ENCODE measurements at places on chromosomes 1 and 21. TPM values are rescaled to one million over a fixed set of nuclear protein-coding genes. Genes with fewer than 3 reads are reported as not detected.

- DNase-seq: no peak
Observed at GRCh38 chr21:35420656-35421055, 371.6 kb upstream of the RUNX1 start.

DNA sequence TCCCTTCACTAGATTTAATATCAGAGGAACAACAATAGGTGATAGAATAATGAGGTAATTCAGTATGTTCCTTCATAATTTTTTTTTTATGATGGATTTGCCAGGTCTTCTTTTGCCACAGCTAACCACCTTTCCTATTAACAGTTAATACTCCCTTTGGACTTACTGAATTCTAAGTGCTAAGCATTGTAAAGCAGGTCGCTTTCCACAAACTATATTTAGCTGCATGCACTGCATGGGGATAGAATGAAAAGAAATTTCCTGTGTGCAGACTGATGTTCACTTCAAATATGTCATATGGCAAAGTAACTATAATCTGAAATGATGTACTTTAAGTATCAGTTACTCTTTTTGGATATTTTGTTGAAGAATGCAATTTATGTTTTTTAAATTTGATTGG lies 85.8 kb downstream of the GPR161 start:
- no peak for DNase-seq

DNA sequence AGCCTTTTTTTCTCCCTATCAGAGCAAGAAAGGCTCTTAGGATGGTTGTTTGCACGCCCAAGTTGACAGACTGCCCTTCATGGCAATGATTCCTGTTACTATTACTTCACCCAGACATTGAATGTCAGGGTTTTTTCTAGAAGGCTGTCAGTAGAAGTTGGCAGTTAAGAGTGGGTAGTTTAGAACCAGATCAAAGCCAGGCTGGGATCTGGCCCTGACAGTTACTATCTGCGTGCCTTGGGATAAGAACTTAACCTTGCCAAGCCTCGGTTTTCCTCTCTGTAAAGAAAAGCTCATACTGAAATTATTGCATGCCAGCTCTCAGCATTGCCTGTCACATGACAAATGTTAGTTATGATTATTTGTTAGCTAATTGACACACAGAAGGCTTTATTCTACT lies 58.7 kb upstream of the PPP2R5A start:
- DNase-seq: no peak

The TGFB2 gene
- total RNA-seq: 0.94 TPM

The HMCN1 gene
- 0.85 TPM for total RNA-seq

DNA sequence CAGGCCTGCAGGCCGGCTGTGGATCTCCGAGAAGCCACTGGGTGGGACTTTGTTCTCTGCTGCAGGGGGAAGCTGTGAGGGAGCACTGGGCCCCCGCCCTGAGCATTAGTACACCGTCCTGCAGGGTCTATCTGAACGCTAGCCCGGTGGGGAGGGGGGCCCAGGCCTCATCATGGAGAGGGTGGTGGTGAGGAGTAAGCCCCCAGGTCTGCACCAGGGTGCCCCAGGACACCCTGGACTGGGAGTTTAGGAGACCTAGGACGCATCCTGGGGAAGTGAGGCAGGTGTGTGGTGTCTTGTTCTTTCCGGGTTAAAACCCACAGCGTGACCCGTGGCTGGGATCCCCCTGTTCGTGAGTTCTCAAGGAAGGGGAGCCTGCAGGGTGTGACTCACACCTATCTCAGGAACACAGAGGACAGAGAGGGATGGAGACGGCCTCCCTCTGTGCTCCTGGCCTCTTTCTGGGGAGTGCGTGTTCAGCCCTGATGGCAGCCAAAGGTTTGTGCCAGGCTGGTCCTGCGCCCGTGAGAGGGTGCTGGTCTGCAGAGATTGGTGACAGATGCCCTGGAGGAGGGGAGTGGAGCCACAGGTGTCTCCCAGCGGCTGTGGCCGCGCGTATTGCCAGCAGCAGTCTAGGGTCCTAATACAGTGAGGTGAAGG lies 44.8 kb downstream of the AGPAT3 start:
- DNase-seq: no peak

GRCh38 chr1:117128323-117129079 lies 7.0 kb upstream of the TRIM45 start:
- peak; percentile 60 for DNase-seq

The RPTN gene
- total RNA-seq: 0.09 TPM

GRCh38 chr1:113534875-113535274 lies 144.6 kb downstream of the MAGI3 start:
- DNase-seq: no peak

DNA sequence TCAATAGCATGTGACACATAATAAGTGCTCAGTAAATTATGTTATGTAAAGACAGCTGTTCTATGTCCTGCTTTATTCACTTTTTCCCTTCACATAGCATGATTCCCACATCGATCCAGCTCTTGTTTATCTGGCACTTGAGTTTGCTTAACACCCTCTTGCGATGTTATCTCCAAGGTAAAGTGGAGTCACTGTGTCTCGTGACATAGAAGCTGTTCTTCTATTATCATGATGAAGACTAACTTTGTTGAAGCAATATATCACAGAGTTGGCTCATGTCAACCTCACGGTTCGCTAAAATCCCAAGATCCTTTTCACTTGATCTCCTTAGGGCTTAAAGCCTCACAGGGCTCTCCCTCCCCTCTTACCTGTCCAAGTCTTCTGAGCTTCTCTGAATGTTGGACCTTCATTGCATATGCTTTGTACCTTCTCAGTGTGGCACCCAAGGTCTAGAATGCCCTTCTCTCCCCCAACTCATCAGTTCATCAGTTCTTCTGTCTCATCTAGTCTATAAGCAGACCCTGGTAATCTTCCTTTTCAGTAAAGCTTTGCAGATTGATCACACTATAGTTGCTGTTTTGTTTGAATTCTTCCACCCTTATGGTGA lies 38.0 kb downstream of the PLXNA2 start:
- DNase-seq: no peak

- DNase-seq: no peak
Observed at GRCh38 chr1:161707503-161707902, 474 bp downstream of the FCRLA start.

DNA sequence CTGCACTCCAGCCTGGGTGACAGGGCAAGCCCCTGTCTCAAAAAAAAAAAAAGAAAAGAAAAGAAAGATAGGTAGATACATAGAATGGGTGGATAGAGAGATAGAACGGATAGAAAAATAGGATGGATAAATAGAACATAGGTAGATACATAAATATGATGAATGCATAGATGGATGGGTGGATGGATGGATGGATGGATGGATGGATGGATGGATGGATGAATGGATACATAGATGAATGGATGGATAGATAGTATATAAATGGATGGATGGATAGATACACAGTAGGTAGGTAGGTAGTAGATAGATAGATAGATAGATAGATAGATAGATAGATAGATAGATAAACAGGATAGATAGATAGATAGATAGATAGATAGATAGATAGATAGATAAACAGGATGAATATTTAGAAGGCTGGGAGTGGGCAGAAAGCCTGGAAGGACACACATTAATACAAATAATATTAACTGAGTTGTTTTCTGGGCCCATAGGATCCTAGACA lies 87.0 kb downstream of the PDE9A start:
- no peak for DNase-seq

DNA sequence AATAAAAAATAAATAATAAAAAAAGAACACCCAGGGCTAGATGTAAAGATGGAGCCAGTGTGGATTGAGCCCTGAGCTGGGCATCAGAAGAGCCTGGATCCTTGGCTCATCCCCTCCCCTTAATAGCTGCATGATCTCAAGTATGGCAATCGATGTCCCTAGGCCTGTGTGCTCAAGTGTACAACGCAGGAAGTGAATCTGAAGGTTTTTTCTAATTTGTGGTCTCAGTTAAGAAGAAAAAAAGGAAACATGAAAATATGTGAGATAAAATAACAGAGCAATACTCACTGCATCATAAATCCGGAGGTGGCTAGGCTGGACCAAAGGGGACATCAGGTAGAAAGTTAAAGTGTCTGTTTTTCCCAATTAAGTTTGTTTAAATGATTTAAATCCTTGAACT lies 47.3 kb upstream of the SLC44A3 start:
- DNase-seq: no peak

GRCh38 chr1:204341380-204341779 lies 18.3 kb downstream of the PLEKHA6 start:
- no peak for DNase-seq

DNA sequence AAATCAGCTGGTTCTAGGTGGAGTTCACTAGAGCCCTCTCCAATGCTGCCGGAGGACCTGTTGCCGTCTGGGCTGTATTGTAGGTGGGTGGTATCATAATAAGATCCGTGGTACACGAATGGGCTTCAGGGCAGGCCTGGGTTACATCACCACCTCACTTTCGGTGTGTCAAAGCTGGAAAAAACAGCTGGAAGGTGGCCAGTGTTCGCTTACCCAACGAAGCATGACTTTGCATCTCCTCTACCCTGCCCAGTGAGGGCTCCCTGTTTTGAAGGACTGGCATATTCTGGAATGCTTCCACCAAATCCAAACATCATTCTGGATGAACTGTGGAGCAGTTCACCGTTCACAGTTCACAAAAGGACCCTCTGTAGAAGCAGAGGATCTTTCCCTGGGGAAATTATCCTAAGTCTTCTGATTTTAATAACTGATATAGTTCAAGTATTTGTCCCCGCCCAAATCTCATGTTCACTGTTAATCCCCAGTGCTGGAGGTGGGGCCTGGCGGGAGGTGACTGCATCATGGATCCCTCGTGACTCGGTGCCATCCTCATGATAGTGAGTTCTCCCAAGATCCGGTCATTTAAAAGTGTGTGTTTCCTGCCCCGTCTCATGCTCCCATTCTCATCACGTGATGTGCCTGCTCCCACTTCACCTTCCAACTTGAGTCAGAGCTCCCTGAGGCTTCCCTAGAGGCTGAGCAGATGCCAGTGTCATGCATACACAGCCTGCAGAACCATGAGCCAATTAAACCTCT lies 429.0 kb downstream of the KIF26B start:
- DNase-seq: no peak

The PIGR gene
- total RNA-seq: 0.24 TPM

DNA sequence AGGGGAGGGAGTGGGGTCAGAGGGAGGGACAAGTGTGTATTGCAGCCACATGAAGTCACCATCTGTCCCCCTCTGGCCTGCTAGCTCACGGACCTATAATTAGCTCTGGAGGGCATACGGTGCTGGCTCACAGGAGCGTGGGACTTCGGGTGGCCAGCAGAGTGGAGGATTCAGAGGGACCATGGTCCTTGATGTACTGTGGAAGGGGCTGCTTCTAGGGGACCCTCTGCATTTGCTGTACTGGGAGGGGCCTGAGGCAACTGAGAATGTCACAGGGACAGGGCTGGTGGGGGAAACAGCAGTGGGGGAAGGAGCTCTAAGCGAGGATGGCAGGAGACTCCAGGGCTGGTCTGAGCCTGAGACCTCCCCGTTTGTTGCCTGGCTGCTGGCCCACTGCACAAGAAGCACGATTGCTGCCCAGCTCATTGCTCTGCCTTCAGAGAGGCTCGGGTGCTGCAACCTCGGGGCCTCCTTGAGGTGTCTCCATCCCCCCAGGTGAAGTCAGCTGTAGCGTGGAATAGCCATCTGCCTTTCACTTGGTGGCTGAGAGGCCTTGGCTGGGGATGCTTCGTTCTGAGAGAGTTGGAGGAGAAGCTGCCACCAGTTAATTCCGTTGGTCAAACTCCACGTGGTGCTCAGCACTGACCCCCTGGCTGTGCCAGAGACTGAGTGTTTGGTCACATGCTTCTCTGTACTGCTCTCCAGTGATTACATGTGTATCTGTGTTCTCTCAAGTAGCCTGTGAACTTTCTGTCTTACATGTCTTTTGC lies 2.7 kb downstream of the PPFIA4 start:
- DNase-seq: no peak

The MAP10 gene
- total RNA-seq: 8.6 TPM

DNA sequence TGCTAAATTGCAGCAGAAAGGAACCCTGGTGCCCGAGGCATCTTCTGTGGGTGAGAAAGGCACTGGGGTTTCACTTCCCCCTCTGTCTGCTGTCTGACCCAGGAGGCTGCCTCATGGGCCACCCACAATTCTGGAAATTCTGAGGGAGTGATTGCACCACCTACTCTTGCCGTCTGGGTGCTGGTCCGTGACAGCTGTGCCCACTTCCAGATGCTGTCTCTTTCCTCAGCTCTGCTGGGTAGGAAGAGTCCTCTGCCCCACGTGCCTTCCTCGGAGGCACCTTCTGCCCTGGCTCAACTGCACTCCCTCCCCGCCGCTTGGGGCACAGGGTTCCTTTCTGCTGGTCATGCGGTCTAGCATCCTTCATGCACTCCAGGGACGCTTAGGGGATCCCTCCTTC lies 96.3 kb downstream of the ARHGEF10L start:
- no peak for DNase-seq

The XCL2 gene
- total RNA-seq: 15.4 TPM

The NEGR1 gene
- 2.8 TPM for total RNA-seq
